ACHN (cell line): ENCODE measurements at places on chromosomes 12 and 14.
A peak's percentile ranks its signal among the peaks of the same experiment; 100 is the strongest.

GRCh38 chr12:39300799-39301198 is 142.1 kb downstream of the KIF21A start:
- DNase-seq, result no peak

DNA sequence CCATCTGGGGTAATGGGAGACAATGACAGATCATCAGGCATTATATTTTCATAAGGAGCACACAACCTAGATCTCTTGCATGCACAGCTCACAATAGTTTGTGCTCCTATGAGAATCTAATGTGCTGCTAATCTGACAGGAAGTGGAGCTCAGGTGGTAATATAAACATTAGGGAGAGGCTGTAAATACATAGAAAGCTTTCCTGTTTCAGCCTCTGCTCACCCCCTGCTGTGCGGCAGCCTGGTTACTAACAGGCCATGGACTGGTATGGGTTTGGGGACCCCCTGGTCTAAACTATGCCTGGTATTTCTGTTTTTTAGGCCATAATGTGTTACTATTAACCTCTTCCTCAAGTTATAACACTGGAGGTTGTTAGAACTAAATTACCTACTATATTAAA is 1373.7 kb downstream of the LRFN5 start:
- no peak for DNase-seq

GRCh38 chr12:53775478-53776145 is 23.8 kb upstream of the CISTR start:
- no peak for DNase-seq

- peak; percentile 49 for DNase-seq
These were observed 3.4 kb upstream of the HOXC9 start for GRCh38 chr12:53996240-53997203.

DNA sequence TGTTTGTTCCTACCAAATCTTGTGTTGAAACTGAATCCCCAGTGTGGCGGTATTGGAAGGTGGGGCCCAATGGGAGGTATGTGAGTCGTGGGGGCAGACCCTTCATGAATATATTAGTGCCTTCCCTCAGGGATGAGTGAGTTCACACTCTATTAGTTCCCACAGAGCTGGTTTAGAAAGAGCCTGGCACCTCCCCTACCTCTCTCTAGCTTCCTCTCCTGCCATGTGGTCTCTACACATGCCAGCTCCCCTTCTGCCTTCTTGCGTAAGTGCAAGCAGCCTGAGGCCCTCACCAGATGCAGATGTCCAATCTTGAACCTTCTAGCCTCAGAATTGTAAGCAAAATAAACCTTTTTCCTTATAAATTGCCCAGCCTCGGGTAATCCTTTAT is 105.8 kb downstream of the SPTSSA start:
- no peak for DNase-seq

GRCh38 chr14:56121816-56122215 is 3.6 kb downstream of the PELI2 start:
- no peak for DNase-seq
